Activated T-cell treated with anti-CD3 and anti-CD28 coated beads, Interleukin-2, amount 50 U/mL, for 72 hours (primary cell): ENCODE measurements at places on chromosomes 12 and 14.

DNA sequence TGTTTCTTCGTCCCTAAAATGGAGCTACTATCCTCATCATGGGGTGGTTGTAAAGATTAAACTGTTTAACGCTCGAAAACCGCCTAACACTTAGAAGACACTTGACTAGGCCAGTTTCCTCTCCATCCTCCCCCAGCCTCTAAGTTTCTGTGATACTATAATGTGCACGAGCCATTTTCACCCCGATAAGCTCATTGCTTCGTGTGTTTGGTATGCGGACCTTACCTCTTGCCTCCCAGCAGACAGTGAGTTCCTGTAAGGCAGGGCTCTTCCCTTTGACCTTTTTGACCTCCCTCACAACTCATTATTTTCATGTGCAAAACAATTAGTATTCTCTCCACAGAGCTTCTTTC is 499 bp upstream of the GXYLT1 start:
- DNase-seq, result no peak

DNA sequence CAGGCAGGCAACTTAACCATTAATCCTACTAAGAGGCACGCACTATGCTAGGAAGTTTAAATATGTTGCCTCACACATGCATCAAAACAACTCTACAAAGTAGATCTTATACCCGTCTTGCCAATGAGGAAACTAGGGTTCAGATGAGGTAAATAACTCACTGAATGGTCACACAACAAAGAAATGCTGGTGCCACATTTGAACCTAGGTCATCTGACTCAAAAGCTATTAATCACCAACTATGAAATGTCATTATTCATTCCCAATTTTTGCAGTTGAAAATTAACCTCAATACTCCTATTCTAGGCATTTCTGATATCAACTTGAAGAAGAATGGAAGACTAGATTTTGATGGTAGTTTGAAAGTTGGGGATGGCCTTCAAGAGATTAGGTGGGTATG is 2.8 kb upstream of the PYROXD1 start:
- no peak for DNase-seq

DNA sequence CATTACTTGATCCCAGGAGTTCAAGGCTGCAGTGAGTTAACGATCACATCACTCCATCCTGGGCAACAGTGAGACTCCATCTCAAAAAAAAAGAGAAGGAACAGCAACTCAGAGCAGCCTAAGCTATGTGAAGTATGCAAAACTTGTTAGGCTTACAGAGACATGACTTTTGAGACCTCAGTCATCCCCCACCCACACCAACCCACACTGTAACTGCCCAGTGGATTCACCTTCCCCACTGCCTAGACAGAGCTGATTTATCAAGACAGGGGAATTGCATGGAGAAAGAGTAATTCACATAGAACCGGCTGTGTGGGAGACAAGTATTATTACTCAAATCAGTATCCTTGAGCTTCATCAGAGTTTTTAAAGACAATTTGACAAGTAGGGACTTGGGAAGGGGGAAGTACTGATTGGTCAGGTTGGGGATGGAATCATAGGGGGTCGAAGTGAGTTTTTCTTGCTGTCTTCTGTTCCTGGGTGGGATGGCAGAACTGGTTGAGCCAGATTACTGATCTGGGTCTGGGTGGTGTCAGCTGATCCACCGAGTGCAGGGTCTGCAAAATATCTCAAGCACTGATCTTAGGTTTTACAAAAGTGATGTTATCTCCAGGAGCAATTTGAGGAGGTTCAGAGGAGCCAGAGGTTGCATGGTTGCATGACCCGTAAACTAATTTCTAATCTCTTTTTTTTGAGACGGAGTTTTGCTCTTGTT is 6.2 kb upstream of the WDR89 start:
- DNase-seq, result no peak

GRCh38 chr12:57624441-57625220 is 8.4 kb downstream of the B4GALNT1 start:
- DNase-seq, result no peak

- DNase-seq, result no peak
Observed at GRCh38 chr12:89984846-89985245, 276.2 kb upstream of the ATP2B1 start.

GRCh38 chr14:72699852-72700257 is 194.0 kb downstream of the DPF3 start:
- DNase-seq, result peak; percentile 5

DNA sequence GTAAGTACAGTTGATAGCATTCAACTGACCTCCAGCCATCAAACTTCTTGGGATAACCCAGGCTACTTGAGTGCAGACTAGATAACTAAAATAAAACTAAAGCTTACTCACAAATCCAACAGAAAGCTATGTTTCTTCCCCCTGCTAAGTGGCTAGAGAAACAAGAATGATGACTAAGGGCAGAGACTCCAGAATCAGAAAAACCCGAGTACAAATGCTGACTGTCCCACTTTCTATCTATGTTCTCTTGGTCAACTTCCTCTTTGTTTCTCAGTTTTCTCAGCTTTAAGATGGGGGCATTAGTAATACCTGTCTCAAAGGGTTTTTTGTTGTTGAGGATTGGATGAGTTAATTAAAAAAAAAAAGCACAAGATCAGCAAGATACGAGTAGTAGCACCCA is 6.1 kb upstream of the NUAK1 start:
- DNase-seq, result no peak

DNA sequence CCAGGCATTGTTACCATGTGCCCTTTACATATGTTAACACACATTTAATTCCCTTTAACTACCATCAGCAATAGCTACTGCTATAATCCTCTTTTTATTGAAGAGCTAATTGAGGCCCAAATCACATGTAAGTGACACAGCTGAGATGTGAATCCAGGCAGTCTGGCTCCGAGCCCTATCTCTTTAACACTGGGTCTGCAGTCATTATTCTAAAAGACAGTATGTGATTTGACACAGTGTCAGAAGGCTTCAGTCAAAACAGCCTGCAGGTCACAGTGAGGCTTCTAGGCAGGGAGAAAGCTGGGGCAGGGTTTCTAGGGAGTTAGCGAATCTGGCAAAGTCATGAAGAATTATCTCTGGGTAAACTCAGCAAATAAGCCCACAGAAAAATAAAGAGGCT is 148.2 kb downstream of the KIF21A start:
- DNase-seq, result no peak

DNA sequence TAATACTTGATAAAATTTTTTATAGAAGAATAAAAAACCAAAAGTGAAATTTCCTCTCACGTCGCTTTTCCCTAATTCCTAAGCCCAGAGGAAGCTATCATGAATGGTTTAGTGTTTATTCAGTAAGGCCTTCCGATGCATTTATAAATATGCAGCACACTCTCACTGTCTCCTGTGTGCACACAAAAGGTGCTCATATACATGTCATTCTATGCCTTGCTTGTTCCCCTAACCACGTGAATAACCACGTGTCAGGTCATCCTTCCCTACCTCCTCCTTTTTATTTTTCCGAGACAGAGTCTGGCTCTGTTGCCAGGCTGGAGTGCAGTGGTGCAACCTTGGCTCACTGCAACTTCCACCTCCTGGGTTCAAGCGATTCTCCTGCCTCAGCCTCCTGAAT is 29.6 kb downstream of the PIGH start:
- no peak for DNase-seq

- DNase-seq, result no peak
Observed at GRCh38 chr14:78721756-78722480, 551.7 kb downstream of the NRXN3 start.
